ENCODE measurements at places on chromosomes 12 and 14. TPM values are rescaled to one million over a fixed set of nuclear protein-coding genes. Genes with fewer than 3 reads are reported as not detected.

DNA sequence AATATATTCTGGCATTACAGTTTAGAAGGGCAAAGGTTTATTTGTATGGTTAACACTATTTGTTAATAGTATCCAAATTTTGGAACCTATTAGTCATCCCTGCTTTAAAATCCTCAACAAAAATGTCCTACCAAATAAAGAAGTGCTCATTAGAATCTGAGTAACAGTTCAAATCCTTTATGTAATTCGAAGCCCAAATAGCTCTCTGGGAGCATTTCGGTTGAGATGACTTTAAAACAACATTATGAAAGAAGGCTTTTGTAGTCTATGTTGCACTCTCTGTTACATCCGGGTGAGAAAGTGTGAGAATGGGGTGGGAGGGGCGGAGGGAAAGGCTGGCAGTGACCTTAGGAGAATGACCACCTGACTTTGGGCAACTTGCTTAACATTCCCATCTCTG is 59.7 kb downstream of the SLC38A1 start:
- no peak for DNase-seq

- DNase-seq: no peak
Observed at GRCh38 chr14:100202712-100203111, 36.2 kb upstream of the YY1 start.

DNA sequence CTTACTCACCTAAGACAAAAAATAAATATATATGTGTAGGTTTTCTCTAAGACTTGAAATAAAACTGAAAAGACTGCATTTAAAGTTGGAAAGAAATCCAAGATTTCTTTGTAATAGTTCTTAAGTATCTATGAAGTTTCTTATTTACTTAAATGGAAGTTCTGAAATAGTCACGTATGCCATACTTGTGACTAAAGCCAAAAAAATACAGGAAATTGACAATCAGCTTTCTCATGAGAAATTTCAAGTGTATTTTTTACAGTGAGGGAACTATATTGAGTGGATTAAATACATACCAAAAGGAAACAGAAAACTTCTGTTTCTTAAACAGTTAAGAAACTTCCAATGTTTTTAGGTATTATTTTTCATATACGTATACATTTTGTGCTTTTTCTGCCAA is 188.1 kb downstream of the DPY19L2 start:
- DNase-seq: no peak

PPM1H gene
- 29.5 TPM for polyA plus RNA-seq

GRCh38 chr12:19034937-19035336 is 94.6 kb upstream of the PLEKHA5 start:
- no peak for DNase-seq

- peak; percentile 19 for DNase-seq
Observed at GRCh38 chr12:19014240-19014639, 115.3 kb upstream of the PLEKHA5 start.

SLC22A17 gene
- 62.4 TPM for polyA plus RNA-seq

GRCh38 chr12:70011353-70011752 is 186.3 kb downstream of the MYRFL start:
- DNase-seq: no peak

DNA sequence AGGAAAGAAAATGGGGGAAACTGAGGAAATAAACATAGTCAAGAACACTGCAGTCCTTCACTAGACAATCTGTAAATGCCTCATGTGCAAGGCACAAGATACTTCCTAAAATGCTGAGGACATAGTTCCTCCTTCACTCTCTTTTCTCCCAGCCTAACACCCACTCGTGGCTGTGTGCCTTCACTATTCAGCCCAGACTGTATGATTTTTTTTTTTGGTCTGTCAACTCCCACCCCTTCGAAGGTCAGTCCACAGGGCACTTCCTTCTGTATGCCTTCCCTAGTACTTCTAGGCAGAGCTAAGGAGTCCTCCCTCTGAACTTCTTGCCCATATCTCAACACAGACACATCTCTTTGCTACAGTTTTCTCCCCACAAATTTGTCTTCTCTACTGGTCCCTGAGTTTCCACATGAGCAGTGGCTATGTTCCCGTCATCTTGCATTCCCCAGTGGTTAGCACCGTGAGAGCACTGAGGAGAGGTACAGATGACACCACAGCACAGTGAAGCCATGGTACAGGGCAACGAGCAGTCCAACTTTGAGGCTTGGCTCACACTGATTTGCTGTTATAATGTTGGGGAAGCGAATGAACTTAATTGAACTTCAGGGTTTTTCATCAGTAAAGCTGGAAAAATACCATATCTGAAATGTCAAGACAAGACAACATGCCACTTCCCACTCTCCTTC is 24.1 kb upstream of the SYCP3 start:
- no peak for DNase-seq

- DNase-seq: no peak
Observed at GRCh38 chr14:99244941-99245563, 26.9 kb downstream of the BCL11B start.

GRCh38 chr12:45224311-45224710 is 8.4 kb downstream of the ANO6 start:
- DNase-seq: no peak

DNA sequence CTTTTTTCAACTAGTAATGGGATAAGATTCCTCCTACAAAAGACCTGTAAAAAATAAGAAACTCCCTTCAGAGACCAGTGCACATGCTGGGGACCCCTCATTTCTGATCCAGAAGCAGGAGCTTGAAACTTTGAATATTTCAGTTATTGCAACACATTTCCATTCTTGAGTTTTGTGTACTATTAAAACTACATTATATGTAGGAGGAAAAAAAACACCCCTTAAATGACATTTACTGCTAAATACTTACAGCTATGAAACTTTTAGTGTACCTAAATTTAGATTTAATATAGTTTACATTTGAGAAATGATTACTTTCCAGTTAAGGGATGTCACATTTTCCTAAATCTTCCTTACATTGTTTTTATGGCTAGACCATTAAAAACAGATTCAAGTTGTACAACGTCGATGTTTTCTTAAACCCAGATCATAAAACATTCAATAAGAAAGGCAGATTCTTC is 4.1 kb downstream of the LRIG3 start:
- DNase-seq: no peak

DNA sequence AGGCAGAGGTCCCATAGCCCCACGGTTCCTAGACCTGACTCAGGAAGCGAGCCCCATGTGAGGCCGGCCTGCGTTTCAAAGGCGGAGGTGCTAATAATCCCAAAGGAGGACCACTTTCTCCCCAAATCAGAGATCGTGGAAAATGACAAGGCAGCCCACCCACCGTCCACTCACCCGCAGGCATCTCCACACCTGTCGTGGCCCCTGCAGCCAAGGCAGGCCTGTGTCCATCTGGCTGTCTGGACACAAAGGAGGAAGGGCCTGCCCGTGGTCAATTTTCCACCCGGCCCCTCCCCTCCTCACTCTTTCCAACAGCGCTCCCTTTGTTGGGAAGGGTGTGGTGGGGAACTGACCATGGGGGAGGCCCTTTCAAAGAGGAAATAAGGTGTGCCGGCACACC is 125.3 kb upstream of the TMEM132D start:
- no peak for DNase-seq

CLEC12A gene
- polyA plus RNA-seq: 0.85 TPM
